ENCODE measurements at places on chromosomes 5 and 9.

- no peak for DNase-seq
Measured at GRCh38 chr9:109092051-109092580, 27.6 kb downstream of the TMEM245 start.

GRCh38 chr5:12125895-12126294 lies 221.6 kb upstream of the CTNND2 start:
- DNase-seq, result no peak

- no peak for DNase-seq
Measured at GRCh38 chr5:40714001-40714400, 34.3 kb downstream of the PTGER4 start.

GRCh38 chr5:99460701-99461100 lies 531.9 kb upstream of the CHD1 start:
- no peak for DNase-seq

DNA sequence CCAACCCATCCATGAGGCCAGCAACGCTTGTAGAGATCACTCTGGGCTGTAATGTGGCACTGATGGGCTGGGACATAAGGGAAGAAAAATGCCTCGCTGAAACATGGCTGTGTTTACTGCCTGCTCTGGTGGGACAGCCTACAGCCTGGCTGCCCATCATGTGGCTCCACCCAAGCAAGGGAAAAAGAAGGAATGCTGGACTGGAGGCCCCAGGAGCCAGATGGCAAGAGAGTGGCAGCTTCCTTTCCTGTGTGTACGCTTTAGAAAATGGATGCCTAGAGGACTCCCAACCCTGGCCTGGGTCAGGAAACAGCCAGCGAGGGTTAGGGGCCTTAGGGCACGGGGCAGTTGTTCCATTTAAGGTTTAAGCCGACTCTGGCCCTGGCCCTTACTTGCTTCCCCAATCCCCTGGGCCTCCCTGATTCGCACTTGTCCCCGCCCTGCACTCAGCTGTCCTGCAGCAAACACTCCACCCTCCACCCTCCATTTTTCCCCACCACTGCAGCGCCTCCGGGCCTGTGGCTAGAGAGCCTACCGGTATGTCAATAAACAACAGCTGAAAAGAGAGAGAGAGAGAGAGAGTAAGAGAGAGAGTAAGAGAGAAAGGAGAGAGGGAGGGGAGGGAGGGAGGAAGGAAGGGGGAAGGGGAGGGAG lies 819.4 kb downstream of the SEMA5A start:
- no peak for DNase-seq

DNA sequence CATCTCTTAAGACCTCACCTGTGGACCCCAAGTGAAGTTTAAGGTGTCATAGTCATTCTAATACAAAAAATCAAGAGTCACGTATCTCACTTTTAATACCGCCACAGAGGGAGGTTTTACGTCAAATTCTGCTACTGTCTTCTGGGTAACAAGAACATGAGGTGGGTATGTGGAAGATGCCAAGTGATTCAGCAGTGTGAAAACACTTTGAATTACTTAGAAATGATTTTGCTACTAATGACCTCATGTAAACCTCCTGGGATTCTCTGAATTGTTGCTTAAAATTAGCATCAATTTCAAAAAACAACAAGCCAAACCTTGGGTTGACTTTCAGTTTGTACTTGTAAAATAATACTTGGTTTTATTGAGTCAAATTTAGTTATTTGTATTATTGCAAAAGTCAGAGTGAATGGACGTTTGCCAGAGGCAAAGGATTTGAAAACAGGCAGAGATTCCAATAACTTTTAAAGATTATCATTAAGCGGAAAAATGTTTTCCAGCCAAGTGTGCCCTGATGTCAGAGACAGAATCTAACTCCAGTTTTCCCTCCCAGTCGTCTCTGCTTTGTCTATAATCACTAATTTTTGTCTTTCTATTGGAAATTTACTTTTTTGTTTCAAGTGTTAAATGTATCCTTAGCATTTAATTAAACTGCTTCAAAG lies 8.8 kb downstream of the DMRT2 start:
- DNase-seq, result no peak

DNA sequence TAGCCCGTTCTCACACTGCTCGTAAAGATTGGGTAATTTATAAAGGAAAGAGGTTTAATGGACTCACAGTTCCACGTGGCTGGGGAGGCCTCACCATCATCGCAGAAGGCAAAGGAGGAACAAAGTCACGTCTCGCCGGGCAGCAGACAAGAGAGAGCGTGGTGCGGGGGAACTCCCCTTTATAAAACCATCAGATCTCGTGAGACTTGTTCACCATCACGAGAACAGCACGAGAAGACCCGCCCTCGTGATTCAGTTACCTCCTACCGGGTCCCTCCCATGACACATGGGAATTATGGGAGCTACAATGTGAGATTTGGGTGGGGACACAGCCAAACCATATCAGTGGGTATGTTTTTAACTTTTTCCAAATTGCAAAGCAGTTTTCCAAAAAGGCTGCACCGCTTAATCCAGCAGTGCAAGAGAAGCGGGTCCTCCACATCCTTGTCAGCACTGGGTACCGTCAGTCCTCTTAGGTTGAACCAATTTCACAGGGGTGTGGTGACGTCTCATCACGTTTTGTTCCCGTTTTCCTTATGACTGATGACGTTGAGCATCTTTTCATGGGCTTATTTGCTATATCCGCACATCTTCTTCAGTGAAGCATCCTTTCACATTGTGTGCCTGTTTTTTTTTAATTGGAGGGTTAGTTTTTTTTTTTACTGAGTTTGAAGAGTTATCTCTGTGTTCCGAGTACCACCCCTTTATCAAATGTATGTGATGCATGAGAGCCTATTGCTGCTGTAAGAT lies 8.0 kb upstream of the FCN2 start:
- DNase-seq, result no peak

- DNase-seq, result no peak
Measured at GRCh38 chr9:6656614-6657300, 11.2 kb upstream of the GLDC start.

GRCh38 chr9:115964710-115965347 lies 188.8 kb upstream of the PAPPA start:
- no peak for DNase-seq

DNA sequence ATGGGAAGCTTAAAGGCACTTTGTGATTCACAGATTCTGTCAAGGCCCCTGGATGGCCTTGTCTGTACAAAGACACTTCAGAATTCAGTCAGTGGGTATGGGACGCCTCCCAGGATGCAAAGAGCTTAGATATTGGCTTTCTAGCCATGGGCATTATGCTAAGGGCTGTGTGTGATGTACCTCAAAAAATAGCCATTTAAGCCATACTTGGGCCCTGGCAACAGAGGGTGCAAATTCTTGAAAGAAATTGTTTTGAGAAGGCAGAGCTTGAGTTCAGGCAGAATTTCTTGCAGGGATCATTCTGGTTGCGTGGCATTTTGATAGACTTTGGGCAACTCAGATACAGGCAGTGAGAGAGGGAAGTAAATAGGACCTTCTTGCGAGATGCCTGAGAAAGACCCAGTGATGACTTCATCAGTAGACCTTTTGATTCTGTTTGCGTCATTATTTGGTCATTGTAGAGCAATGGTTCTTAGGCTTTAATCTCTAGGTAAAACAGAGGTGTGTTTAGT lies 3.9 kb downstream of the CYFIP2 start:
- no peak for DNase-seq

- DNase-seq, result no peak
Measured at GRCh38 chr5:94040591-94041148, 299.3 kb upstream of the POU5F2 start.

GRCh38 chr9:80787636-80788035 lies 901.7 kb downstream of the TLE1 start:
- no peak for DNase-seq

GRCh38 chr5:27308153-27308552 lies 269.8 kb upstream of the CDH9 start:
- DNase-seq, result no peak

- DNase-seq, result peak; percentile 63
Measured at GRCh38 chr9:111759762-111760639, 34.7 kb downstream of the SHOC1 start.

- no peak for DNase-seq
Measured at GRCh38 chr9:88280816-88281382, 107.3 kb upstream of the SPIN1 start.

DNA sequence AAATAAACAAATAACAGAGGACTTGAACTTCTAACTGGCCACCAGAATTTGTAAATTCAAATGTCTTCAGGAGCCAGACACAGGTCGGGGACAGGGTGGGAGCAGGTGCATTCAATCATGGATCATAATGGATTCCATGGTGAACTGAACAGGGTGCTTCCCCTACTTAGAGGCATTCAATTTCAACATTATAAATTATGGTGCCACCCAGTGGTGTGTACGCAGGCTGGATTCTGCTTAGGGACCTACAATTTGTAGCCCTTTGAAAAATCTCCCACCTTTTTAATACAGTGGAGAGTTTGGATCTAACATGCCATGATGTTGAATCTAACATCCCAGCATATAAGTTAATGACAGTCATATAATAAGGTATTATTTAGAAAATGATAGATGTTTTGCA lies 22.3 kb downstream of the KLF9 start:
- peak; percentile 28 for DNase-seq

- DNase-seq, result no peak
Measured at GRCh38 chr5:131436081-131436480, 172.2 kb downstream of the CDC42SE2 start.

Measured in NCI-H1105 treated with DMSO at 0.1 percent for 48 hours (cell line).